Astrocyte (in vitro differentiated cells and primary cell): ENCODE measurements at places on chromosomes 6 and 20. TPM values are rescaled to one million over a fixed set of nuclear protein-coding genes. Genes with fewer than 3 reads are reported as not detected.

Gene DEF6
- 2.2 and 3.3 TPM in 2 replicates for total RNA-seq

Gene MYMX
- not detected in 2 replicates for total RNA-seq

Gene SYNE1
- total RNA-seq: 64.0 and 66.5 TPM in 2 replicates

Gene KCNQ5
- total RNA-seq: 0.43 and 2.0 TPM in 2 replicates

Gene ATRN
- 33.8 and 35.5 TPM in 2 replicates for total RNA-seq

Gene TP53INP2
- total RNA-seq: 19.6 and 22.7 TPM in 2 replicates

Gene SSTR4
- total RNA-seq: not detected in 2 replicates

Gene DDX43
- not detected in 2 replicates for total RNA-seq

Gene FBXL4
- 16.1 and 16.6 TPM in 2 replicates for total RNA-seq

Gene GNRH2
- 0.89 and 1.4 TPM in 2 replicates for total RNA-seq

Gene CD24
- 51.1 and 95.1 TPM in 2 replicates for total RNA-seq

Gene SIRPB1
- total RNA-seq: not detected in 2 replicates
